ENCODE measurements at places on chromosomes 1 and 21. TPM values are rescaled to one million over a fixed set of nuclear protein-coding genes. Genes with fewer than 3 reads are reported as not detected.

Gene ADPRS
- total RNA-seq = 33.3 TPM

Gene SPRR2B
- total RNA-seq = not detected

- peak overlapping the region; percentile 99 for H3K27ac ChIP-seq
- H3K27me3 ChIP-seq = no peaks in the 10 kb centered on the region
- DNase-seq = peak; percentile 73
- H3K4me1 ChIP-seq = peaks cover 94% of the 10 kb centered on the region
Observed at GRCh38 chr1:206582971-206583706, 29.1 kb downstream of the EIF2D start.

DNA sequence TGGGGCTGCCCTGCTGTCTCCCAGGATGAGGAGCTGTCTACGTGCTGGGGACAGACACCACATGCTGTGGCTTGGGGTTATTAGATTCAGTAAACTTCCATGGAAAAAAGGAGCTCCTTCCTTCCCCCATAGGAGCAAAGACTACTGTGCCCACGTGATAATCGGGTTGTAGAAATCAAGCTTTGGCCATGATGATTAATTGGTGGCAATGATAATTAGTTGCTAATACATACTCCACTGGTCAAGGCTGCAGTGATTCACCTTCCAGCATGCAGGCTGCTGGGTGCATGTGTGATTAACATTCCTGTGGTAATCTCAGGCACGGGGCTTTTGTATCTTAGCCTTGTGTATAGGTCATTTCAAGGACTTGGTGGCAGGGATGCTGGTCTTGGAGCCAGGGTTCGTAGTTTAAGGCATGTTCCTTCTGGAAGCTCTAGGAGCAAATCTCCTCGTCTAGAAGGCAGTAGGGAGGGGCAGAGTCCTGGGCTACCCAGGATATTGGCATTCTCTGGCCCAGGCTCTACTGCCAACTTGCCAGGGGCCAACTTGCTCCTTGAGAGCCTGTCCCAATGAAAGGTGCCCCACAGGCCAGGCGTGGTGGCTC, 41.4 kb downstream of the TMCO4 start:
- no peak overlapping the region for H3K4me3 ChIP-seq
- peaks cover 4% of the 10 kb centered on the region for H3K36me3 ChIP-seq
- DNase-seq = no peak
- H3K27ac ChIP-seq = no peak overlapping the region
- H3K4me1 ChIP-seq = no peaks in the 10 kb centered on the region

DNA sequence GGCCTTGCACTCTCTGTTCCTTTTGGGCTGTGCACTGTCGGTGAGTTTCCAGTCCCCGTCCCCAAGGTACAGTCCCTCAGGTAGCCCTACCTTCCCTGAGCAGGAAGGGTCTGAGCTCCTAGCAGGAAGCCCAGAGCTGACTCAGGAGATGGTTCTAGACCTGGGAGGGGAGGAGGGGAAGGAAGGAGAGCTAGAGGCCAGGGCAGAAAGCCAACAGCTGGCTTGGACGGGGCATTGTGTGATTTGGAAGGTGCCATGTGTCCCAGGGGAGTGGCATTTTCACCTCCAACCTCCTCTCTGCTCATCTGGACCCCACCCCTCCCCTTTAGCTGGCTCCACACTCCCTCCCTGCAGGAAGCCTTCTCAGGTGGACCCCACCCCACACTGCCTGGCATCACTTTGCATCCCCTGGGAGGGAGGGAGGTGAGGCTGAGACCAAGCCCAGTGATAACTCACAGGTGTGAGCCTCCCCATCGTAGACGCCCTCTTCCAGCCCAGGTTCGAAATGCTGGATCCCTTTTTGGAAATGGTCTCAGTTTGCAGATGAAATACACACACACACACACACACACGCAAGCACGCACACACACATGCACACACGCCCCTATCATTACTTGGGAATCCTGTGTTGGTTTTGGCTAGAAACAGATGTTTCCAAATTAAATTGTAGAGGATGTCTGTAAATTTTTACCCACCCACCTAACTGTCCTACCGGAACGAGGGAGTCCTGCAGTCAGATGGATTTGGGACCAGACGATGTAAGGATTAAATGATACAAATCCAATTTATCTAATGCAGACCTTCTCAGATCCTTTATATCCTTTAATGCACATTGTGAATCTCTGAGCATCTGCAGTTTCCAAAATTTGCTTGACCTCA, 19.7 kb upstream of the IFNLR1 start:
- H3K27me3 ChIP-seq = peaks cover 3% of the 10 kb centered on the region
- peaks cover 13% of the 10 kb centered on the region for H3K4me1 ChIP-seq
- no peaks in the 10 kb centered on the region for H3K36me3 ChIP-seq
- no peak overlapping the region for H3K4me3 ChIP-seq
- no peak overlapping the region for H3K27ac ChIP-seq

GRCh38 chr1:202160377-202160940, at the start of gene PTPN7:
PTPN7 (minus strand) TSS chr1:202160602; CDS start chr1:202159402, 1,200 bp downstream.
- peak; percentile 96 for DNase-seq
- H3K27ac ChIP-seq = peak within 1 kb of the TSS; percentile 97
- peaks cover 38% of the 10 kb centered on the region for H3K36me3 ChIP-seq

- H3K4me1 ChIP-seq = no peaks in the 10 kb centered on the region
- H3K4me3 ChIP-seq = no peak overlapping the region
- no peaks in the 10 kb centered on the region for H3K36me3 ChIP-seq
- no peaks in the 10 kb centered on the region for H3K27me3 ChIP-seq
- no peak overlapping the region for H3K27ac ChIP-seq
Observed at GRCh38 chr1:119549719-119550132, 42.7 kb downstream of the HSD3B1 start.

DNA sequence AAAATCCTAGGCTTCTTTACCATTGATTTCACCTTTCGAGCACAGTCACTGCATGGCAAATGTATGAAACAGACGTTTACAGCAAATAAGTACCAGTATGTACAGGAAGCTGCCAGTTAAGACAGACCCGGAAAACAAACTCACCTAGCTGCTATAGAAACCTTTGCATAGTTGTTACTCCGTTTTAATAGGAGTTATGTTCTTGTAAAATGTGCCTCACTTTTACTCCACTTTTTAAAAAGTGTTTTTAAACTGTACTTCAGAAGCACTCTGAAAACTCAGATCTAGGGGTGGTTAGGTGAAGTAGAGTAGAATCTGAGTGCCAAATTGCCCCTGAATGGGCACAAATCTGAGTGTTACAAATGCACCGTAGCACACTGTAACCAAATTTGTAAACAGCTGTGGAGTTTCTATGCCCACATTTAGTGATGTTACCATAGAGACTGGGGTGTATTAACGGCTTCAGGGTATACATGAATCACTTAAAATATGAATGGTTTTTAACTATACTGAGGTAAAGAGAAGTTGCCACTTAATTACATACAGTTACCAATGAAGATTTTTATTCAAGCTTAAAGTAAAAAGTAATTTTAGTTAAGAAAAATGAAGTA, 30.7 kb downstream of the CNIH4 start:
- H3K27ac ChIP-seq = peak overlapping the region; percentile 16
- H3K4me1 ChIP-seq = peaks cover 43% of the 10 kb centered on the region
- peaks cover 35% of the 10 kb centered on the region for H3K36me3 ChIP-seq
- DNase-seq = no peak
- H3K27me3 ChIP-seq = no peaks in the 10 kb centered on the region
- H3K4me3 ChIP-seq = no peak overlapping the region

DNA sequence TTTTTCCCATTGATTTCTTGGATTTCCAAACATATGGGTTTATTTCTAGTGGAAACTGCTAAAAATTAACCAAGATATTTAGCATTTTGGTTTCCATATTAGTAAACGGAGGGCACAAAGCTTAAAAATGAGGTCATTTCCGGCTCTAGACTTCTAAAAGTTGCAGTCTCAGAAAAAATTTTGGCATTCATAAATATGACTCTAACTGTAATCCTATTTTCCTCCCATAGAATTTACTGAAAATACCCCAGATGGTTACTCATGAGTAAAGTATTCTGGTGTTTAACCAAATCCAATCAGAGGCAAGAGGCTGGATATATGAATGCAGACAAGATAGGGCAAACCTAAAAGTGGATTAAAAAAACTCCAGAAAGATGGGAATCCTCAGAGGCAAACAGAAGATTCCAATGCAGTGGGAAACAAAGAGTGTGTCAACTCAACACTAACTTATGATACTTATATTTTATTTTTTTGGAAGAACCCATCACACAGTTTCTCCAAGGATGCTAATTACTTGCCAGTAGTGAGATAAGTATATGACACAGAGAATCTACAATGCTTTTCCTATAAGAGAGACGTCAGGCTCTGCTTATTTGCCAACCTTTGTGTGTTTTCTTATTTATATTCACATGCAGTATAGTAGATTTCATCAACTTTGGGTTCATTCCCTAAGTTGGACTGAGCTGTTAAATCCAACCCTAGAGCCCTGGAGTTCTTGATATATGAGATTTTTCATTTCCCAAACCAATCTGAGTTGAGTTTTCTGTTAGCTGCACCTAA, 90.1 kb upstream of the BCL10 start:
- H3K4me1 ChIP-seq = no peaks in the 10 kb centered on the region
- H3K27ac ChIP-seq = no peak overlapping the region
- no peaks in the 10 kb centered on the region for H3K36me3 ChIP-seq
- no peaks in the 10 kb centered on the region for H3K27me3 ChIP-seq
- H3K4me3 ChIP-seq = no peak overlapping the region
